Activated T-cell treated with anti-CD3 and anti-CD28 coated beads for 1 hour (primary cell): ENCODE measurements at places on chromosomes 12 and 14.

GRCh38 chr14:24436355-24437019 lies 6.1 kb downstream of the SDR39U1 start:
- no peak for DNase-seq

GRCh38 chr14:49428076-49428475 lies 158.1 kb downstream of the RPS29 start:
- no peak for DNase-seq

GRCh38 chr14:104822821-104823615 lies 22.1 kb downstream of the ZBTB42 start:
- DNase-seq, result no peak

DNA sequence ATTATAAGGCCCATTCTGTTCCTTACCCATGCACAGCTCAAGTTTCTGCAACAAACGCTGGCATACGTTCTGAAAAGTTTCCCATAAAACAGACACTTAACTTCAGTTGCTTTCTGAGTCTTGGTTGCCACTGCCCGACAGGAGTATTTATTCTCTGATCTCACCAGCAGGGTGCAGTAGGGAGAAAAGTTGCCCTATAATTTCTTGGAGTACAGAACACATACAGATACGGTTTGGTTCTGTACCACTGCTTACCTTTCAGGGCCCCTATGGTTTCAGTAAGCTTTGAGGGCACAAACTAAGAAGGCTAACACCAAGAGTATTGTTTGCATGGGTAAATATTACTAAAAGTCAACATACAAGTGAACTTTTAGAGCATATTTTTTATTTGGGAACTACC lies 77.9 kb downstream of the SPATA7 start:
- DNase-seq, result no peak

DNA sequence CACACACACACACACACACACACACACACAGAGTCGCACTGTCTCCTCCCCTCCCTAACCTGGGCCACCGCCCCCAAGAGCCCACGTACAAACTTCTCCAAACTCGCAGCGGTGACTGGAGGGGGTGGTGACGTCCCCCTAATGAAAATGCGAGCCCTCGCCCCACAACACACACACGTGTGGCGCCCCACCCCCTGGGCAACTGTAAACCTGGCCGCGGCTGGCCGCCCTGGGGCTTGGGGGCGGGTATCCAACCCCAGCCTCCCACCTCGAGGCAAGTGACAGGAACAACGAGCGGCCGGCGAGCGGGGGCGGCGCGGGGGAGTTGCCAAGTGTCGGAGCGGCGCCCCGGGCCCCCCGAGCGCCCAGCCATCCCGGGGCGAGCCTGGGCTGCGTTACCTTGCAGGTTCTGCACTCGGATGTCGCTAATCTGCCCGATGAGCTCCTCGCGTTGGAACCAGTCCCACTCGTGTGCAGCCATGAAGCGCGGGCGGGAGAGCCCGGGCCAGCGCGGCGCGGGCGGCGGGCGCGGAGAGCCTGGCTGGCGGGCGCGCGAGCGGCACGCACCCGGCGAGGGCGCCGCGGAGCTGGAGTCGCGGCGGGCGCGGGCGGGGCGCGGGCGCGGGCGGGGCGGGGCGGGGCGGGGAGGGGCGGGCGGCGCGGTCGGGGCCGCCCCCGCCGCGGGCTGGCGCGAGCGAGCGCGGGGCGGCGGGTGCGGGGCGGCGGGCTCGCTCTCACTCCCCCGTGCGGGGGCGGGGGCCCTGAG lies at the start of gene CLMN:
Gene CLMN (minus strand): TSS at position 597 of the 766 bp plus-strand sequence. CDS start 116 bp downstream, at position 481.
- DNase-seq, result no peak

DNA sequence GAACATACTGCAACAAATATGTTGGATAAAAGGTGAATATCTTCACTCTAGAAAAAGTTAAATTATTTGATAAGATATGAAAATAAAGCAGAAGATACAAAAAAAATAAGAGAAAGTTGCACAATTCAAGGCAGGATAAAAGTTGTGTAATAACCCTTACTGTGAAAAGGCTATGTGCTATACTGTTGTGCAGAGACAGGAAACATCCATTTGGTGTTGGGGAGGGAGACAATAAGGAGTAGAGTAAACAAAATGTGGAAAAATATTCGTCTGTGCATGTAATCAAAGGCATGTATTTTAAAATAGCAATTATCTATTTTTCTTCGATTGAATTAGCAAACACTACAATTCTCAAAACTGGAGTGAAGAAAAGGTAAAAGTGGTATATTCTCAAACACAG lies 34.8 kb downstream of the PTHLH start:
- no peak for DNase-seq

GRCh38 chr12:56978397-56979138 lies 21.2 kb upstream of the RDH16 start:
- DNase-seq, result no peak

DNA sequence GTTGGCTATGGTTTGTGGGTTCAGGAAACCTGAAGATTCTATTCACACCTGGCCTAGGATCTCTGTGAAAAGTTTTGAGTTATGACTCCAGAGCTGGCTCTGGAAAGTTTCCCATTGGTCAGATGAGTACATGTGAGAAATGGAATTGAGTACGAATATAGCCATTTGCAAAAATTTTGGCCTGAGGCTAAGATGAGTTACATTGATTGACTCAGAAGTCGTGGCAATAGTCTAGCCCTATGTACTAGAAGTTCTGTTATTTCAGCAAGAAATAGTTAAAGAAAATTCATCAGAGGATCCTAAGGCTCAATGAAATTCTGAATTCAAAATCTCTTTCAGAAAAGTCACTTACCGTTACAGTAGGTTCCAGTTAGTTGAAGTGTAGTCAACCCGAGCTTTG lies 109.9 kb downstream of the PTCSC3 start:
- DNase-seq, result no peak

- DNase-seq, result no peak
Measured at GRCh38 chr12:30692470-30692869, 3.2 kb downstream of the IPO8 start.

DNA sequence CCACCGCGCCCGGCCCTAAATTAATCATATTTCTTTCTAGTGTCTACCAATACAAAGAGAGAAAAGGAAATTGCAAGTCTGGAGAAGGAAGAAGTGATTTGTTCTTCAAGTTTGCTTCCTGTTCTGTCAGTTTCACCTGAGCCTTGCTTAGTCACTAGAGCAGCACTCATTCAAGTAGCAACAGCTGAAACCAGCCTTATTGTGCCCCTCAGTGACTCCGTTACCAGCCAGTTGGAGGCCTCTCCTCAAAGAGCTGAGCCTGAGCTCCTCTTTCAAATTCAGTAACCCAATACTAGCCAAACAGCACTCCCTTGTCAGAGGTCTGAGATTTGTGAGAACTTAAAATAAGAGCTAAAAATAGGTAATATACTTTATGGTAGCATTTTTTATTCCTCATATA lies 17.4 kb downstream of the PAWR start:
- DNase-seq, result no peak

GRCh38 chr14:81313200-81313599 lies 86.9 kb downstream of the STON2 start:
- DNase-seq, result no peak

GRCh38 chr14:23366426-23366921 lies 1.5 kb upstream of the EFS start:
- DNase-seq, result no peak

- no peak for DNase-seq
Measured at GRCh38 chr12:111197376-111197944, 171.4 kb downstream of the PHETA1 start.
